Stomach (tissue), 19 donors: ENCODE measurements at places on chromosomes 7 and 10. TPM values are rescaled to one million over a fixed set of nuclear protein-coding genes. Genes with fewer than 3 reads are reported as not detected.

DNA sequence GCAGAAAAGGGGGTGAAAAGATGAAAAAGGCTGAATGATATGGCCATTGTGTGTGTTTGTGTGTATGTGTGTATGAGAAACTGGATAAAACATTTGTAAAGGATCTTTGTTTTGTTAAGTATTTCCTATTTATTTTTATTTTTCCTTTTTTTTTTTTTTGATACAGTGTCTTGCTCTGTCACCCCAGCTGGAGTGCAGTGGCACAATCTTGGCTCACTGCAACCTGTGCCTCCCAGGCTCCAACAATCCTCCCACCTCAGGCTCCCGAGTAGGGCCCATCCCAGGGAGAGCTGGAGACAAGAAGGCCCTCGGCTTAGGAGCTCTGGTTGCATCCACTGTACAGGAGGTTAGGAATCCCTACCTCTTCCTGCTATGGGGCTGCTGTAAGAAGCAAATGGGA lies 6.9 kb upstream of the CALML5 start:
- H3K4me1 ChIP-seq, result peaks cover 25% of the 10 kb centered on the region
- H3K27me3 ChIP-seq, result no peaks in the 10 kb centered on the region
- H3K27ac ChIP-seq, result no peak overlapping the region
- no peak overlapping the region for H3K4me3 ChIP-seq
- H3K36me3 ChIP-seq, result no peaks in the 10 kb centered on the region

- no peaks in the 10 kb centered on the region for H3K4me1 ChIP-seq
- H3K27me3 ChIP-seq, result no peaks in the 10 kb centered on the region
- H3K36me3 ChIP-seq, result no peaks in the 10 kb centered on the region
- no peak overlapping the region for H3K4me3 ChIP-seq
- no peak for DNase-seq
These were observed 121.5 kb downstream of the SNX10 start for GRCh38 chr7:26413007-26413691.

- no peak overlapping the region for H3K27ac ChIP-seq
- H3K4me3 ChIP-seq, result no peak overlapping the region
- no peaks in the 10 kb centered on the region for H3K36me3 ChIP-seq
- H3K4me1 ChIP-seq, result peaks cover 6% of the 10 kb centered on the region
- H3K27me3 ChIP-seq, result no peaks in the 10 kb centered on the region
These were observed 4.4 kb downstream of the PON3 start for GRCh38 chr7:95391761-95392160.

DNA sequence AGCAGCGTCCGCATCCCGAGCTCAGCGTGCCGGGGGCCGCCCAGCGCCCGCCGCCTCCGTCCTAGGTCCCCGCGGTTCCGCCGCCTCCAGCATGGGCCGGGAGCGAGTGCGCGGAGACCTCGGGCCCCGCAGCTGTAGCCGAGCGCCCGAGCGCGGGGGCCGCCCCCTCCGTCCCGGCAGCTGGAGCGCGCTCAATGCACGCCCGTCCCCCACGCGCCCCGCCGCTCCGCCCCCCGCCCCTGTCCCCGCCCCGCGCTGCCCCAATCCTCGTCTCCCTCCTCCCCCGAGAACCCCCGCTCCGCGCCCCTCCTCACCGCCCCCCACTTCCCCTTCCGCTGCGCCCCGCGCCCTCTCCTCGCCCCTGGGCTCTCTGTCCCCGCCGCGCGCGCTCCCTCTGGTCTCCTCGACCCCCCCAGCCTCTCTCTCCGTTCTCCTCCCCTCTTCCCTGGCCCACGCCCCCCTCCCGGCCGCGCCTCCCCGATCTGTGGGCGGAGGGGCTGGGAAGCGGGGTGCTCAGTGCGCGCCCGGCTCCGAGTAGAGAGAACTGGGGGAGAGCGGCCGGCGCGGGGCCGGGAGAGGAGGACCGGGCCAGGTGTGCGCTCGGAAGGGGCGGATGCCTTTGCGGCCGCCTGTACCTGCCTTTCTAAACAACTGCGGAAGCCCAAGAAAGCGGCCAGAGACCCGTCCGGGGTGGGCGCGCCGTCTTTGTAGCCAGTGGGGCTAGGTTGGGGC lies at the start of gene VIPR2:
Gene VIPR2, minus strand, starts transcription at position 110 of the 732 bp plus-strand sequence. Its CDS starts 96 bp downstream, at position 14.
- H3K27ac ChIP-seq, result peak within 1 kb of the TSS; percentile 81
- H3K36me3 ChIP-seq, result no peaks in the 10 kb centered on the region
- peaks cover 57% of the 10 kb centered on the region for H3K27me3 ChIP-seq
- peaks cover 41% of the 10 kb centered on the region for H3K4me1 ChIP-seq
- peak within 1 kb of the TSS; percentile 62 for H3K4me3 ChIP-seq

DNA sequence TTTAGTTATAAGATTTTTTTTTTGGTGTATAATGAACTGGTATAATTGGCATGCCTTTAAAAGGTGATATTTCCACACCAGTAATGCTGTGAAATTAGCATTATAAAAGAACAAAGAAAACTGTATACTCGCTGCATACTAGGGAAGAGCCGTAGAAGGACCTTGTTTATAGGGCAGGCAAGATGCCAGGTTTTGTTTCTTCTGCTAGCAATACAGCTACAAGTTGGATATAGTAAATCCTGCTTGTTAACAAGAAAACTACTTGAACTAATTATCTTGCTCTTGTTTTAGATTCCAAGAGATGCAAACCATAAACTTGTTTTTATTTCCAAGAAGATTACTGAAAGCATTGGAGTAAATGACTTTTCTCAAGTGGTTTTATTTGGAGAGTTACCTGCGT lies 1.9 kb downstream of the DNAH11 start:
- H3K36me3 ChIP-seq, result no peaks in the 10 kb centered on the region
- no peak overlapping the region for H3K27ac ChIP-seq
- H3K4me3 ChIP-seq, result no peak overlapping the region
- H3K27me3 ChIP-seq, result peaks cover 29% of the 10 kb centered on the region
- peaks cover 15% of the 10 kb centered on the region for H3K4me1 ChIP-seq

DNA sequence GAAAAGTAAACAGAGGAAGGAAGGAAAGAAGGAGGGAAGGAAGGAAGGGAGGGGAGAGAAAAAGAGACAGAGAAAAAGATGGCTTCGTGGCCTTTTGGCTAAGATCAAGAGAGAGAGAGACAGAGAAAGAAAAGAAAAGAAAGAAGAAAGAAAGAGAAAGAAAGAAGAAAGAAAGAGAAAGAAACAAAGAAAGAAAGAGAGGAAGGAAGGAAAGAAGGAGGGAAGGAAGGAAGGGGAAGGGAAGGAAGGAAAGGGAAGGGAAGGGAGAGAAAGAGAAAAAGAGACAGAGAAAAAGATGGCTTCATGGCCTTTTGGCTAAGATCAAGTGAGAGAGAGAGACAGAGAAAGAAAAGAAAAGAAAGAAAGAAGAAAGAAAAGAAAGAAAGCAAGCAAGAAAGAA lies 91.4 kb downstream of the PRLHR start:
- no peaks in the 10 kb centered on the region for H3K36me3 ChIP-seq
- DNase-seq, result no peak
- no peak overlapping the region for H3K27ac ChIP-seq
- no peak overlapping the region for H3K4me3 ChIP-seq
- no peaks in the 10 kb centered on the region for H3K4me1 ChIP-seq

DNA sequence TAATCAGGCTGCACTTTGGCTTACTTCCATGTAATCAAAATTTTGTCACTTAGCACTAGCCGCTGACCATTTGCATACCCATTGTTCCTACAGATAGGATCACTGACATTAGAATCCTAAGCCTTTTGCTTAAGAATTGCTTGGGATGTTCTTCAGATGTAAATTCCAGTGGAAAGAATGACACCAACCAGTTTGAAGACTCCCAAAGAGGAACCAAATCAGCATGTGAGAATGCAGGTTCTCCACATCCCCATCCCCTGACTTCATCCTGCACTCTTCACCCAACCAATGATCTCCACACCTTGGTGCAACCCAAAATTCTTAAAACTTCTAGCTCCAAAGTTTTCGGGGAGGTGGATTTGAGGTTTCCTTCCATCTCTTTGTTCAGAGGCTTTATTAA lies 345.6 kb downstream of the GPAM start:
- H3K4me3 ChIP-seq, result no peak overlapping the region
- no peaks in the 10 kb centered on the region for H3K27me3 ChIP-seq
- H3K4me1 ChIP-seq, result no peaks in the 10 kb centered on the region
- no peak overlapping the region for H3K27ac ChIP-seq

The EFCAB10 gene
- not detected for total RNA-seq

The STX1A gene
- total RNA-seq, result 3.9 TPM
